ENCODE measurements at places on chromosomes 1 and 21.

DNA sequence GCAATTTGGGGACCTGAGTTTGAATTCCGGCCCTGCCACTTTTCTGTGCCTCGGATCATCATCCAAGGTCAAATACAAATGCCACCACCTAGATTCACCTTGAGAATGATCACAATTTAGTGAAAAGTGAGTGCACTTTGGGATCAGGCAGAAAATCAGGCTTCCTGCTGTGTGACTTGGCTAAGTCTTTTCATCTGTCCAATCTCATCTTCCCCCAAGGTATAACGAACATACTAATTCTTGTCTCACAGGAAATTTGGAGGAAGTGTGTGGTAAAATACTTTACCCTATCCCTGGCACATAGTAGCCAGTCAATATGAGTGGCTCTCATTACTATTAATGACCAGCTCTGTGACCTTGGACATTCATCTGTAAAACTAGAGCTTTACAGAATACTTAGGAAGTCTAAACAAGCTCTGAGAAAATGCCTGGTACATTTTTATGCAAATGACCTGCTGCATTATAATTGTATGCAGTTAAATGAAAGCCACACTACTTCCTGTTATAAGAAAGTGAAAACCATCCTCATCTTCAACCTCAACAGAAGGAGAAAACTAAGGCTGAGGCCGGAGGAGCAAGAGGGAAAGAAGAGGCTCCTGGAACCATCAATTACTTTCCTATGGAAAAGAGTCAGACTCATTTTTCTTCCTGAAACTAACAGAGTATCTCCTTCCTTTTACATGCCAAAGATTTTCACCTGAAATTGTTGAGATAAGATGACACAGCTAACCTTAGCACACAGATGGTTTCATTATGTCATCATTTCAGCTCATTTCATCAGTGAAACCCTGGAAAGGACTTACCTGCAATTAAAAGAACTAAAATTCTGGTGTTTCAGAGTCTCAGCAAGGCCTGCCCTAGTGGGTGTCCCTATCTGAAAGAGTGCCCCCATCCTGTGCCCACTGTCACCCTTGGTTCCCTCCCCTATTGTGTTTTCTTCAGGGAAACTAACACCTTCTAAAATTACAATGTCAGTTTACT lies 32.6 kb upstream of the RGS8 start:
- DNase-seq, result no peak

DNA sequence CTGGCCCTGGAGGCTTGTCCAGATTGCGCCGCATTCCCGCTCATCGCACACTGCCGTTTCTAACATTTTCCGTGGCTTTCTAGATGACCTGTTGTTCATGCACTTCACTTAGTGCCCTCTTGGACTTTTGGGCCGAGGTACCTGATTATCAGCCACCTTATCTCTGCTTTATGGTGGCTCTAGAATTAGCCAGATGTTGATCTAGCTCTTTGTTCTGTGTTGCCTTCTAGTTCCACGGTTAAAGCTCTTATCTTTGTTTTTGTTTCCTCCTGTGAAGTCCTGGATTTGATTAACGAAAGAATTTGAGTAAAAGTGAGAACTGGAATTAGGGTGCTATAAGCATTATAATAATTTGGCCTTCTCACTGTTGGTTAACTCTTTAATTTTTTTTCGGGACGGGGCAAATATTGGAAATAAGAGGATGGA lies 945 bp downstream of the RNPEP start:
- DNase-seq, result no peak

DNA sequence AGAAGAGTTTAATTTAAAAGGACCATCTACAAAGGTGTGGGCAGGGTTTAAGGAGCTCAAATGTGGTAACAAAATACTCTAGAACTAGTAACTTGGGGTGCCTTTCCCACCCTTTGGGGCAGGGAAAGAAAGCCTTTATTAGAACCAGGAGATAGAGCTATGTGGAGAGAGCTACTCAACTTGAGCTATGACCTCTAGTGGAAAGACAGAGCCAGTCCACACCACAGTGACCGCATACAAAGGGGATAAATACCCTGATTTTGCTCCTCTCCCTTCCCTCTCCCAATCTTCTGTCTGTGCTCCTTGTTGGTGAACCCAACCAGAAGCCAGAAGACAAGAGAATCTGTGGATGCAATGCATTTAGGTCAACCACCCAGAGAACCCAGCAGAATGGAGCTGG lies 54.4 kb upstream of the JAK1 start:
- no peak for DNase-seq

GRCh38 chr1:77348549-77348948 lies 66.7 kb downstream of the AK5 start:
- DNase-seq, result no peak

- DNase-seq, result no peak
Measured at GRCh38 chr1:98323388-98323787, 338.1 kb upstream of the SNX7 start.
